ENCODE measurements at places on chromosomes 1 and 21.

DNA sequence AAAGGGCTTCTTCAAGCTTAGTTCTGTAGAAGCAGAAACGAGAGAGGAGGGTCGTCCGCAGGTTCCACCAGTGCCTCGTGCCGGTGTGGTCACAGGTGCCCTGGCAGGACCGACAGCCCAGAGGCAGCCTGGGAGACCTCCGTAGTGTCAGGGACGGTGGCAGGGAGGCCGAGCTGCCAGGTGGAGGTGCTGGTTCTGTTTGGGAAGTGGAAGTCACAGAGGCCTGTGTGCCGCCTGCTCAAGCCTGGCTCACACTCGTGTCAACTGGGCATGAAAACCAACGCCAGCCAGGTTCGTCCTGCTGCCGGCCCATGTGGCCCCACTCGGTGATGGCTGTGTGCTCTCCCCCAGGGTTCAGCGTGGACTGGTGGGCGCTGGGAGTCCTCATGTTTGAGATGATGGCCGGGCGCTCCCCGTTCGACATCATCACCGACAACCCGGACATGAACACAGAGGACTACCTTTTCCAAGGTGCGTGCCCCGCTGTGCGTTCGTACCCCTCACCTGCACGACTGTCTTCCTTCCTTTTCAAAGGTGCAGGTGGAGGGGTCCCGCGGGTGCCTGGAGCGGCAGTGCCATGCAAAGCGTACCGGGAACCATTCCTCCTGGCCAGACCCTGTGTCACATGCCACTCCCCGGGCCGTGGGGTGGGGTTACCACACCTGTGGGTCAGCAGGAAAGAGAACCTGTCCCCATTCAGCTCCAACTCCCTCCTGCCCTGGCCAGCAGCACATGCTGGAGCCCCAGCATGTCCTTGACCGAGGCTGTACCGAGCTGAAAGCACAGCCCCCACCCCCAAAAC, 20.8 kb downstream of the FAAP20 start:
- no peak for DNase-seq

- no peak for DNase-seq
These were observed 24.3 kb downstream of the CA6 start for GRCh38 chr1:8969937-8970336.

DNA sequence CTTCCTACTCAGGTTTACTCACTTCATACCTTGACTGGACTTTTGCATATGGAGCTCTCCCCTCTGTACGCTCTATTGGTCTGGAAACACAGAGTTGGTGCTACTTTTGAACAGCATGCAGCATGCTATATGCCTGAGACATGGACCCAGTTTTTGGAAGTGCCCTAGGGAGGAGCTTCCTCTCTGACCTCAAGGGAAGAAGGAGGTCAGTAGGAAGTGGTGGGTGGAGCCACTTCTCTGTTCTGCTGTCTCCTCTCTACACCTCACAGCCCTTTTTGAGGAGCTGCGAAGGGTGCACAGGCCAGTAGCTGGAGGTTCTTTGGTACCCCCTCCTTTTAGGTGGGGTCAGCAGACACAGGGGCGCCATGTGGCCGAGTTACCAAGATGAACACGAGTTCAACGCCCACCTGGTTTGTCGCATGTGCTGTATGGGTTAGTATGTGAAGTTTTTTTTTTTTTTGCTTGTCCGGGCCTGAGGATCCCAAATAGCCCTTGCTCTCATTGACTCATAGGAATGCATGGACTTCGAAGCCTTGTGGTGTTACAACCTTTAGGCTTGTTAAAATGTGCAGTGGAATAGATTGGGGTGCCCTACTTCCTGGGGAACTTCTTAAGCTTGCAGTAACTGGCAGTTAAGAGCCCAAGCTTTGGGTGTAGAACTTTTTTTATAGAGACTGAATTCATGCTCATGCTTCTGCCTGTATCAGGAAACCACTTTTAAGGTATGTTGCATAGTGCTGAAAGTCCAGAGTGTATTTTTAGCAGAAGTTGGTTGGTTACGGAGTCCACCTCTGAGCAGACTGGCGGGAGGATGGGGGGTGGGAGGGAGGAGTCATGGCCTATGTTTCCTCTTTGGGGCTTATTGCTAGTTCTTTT, 10.7 kb downstream of the MACF1 start:
- DNase-seq: no peak

- DNase-seq: no peak
These were observed 243.7 kb downstream of the TBX15 start for GRCh38 chr1:118744420-118744819.

DNA sequence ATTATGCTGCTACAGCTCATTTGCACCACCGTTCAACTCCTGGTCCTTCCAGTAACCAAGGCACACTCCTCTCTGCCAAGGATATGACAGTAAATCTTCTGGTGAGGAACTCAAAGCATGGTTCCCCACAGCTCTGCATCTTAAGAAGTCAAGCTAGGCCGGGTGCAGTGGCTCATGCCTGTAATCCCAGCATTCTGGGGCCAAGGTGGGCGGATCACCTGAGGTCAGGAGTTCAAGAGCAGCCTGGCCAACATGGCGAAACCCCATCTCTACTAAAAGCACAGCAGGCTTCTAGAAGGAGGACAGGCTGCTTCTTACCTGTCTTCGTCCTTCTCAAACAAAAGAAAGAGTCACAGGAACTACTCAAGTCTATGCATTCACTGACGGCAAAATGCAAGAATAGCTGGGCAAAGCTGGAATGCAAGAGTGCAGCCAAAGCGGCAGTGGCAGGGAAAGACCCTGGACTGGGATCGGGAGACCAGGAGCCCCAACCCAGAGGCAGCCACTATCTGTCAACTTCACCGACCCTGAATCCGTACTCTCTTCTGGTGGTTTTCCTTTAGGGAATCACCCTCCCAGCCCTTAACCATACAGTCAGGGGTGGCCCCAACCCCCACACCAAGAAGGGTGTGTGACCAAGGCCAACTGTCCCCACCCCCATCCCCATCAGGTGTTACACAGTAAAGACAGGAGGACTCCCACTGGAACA, 75.5 kb downstream of the NPHP4 start:
- DNase-seq: no peak

DNA sequence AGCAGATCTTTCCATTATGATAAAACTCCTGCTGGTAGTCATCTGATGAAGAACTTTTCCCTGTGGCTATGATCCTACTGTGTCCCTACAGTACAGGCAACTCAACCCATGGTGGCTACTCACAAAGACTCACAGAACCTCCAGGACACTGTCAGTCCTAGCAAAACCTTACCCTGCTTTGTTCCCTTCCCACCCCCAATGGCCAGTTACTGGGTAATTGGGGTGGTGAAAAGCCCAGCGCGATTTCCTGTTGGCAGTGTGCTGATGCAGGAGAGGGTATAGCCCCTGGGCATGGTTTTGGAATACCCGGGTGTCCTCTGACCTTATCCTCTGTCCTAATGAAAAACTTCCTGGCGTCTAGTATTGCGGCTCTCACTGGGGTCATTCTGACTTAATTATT, 533 bp upstream of the RGL1 start:
- DNase-seq: peak; percentile 10

DNA sequence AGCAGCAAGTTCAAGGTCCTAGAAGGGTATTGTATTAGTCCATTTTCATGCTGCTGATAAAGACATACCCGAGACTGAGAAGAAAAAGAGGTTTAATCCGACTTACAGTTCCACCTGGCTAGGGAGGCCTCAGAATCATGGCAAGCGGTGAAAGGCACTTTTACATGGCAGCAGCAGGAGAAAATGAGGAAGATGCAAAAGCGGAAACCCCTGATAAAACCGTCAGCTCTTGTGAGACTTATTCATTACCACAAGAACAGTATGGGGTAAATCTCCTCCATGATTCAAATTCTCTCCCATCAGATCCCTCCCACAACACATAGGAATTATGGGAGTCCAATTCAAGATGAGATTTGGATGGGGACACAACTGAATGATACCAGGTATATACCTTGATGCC, 409.5 kb downstream of the NTNG1 start:
- no peak for DNase-seq

GRCh38 chr1:9194024-9194423, 40.5 kb upstream of the H6PD start:
- DNase-seq: peak; percentile 45

DNA sequence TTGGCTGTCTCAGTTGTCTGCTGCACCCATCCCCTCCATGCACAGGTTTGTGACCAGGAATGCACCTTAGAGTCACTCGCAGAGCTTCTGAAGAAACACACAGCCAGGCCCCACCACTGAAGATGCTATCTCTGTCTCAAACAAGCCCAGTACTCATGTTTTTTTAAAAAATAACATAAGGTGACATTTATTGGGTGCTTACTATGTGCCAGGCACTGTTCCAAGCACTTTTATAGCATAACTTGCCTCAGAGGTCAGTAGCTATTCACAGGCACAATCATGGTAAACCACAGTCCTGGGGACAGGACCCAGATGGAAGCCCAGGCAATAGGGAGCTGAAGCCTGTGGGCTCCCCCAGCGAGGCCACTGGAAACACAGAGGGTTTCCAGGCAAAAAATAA, 8.8 kb upstream of the ATP13A2 start:
- DNase-seq: no peak

DNA sequence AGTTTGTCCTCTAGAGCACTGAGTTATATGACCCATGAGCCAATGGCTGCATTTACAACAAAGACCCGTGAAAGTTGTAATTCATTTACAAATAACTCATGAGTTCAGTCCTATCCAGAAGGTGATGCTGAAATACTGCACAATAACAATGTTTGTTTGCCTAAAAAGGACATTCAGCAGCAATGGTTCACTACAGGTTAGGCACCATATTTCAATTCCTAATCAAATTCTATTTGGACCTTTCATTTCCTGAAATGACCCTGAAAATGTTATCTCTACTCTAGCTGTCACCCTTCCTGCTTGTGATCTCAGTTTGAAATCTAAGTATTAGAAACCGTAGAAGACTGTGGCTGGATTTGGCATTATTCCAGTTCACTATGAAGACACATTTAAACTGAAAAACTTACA, 191.2 kb upstream of the SAMSN1 start:
- no peak for DNase-seq

GRCh38 chr1:165426745-165427144, 18.2 kb downstream of the RXRG start:
- DNase-seq: no peak

DNA sequence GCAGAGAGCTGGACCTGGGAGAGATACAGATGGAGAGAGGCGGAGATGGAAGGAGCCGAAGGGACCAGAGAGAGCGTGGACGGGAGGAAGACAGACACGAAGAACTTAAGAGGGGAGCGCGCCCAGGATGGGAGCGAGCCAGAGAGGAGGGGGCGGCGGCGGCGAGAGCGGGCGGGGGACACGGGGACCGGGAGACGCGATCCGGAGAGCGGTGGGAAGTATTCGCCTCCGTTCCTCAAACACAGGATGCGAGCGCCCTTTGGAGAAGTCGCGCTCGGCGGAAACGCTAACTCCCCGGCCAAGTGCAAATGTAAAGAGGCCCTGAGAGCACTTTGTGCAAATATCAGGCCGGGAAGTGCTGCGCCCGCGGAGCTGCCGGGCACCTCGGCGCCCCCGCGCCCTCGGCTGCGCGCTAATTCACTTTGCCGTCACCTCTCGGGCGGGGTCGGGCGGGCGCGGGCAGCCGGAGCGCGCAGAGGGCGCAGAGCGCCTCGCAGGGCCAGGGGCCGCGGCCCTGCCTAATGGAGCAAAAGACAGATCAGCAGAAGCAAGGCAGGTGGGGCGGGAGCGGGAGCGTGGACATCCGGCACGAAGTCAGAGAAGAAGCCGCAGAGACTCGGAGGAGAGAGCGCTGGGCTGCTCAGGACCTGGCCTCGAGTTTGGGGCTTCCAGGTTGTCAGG, 281.2 kb downstream of the RRAGC start:
- DNase-seq: no peak

- peak; percentile 48 for DNase-seq
These were observed 51.1 kb downstream of the ZNF326 start for GRCh38 chr1:90045853-90046563.

- DNase-seq: peak; percentile 48
These were observed 127.5 kb downstream of the UCK2 start for GRCh38 chr1:165954940-165955339.

- peak; percentile 90 for DNase-seq
These were observed 14.1 kb downstream of the DPYD start for GRCh38 chr1:97906567-97907241.

GRCh38 chr21:14263879-14264278, 47.9 kb downstream of the RBM11 start:
- DNase-seq: no peak

DNA sequence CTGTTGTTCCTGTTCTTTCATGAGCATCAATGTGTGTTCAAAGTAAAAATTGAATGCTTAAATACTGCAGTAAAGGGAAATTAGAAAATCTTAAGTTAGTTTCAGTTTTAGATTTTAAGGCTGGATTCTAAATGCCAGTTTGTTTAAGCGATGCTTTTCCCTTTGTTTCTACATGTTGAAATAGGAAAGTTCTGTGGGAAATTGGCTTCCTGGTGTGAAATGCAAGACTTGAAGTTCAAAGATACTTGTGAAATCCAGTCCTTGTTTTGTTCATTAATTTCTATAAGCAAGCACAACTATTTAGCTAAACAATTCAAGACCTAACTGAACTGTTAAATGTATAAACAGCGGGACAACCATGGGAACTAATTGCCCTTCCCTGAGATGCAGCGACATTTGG, 149.1 kb downstream of the LYPLAL1 start:
- DNase-seq: no peak

- peak; percentile 56 for DNase-seq
These were observed 25.0 kb downstream of the GORAB start for GRCh38 chr1:170556917-170557316.

GRCh38 chr1:38037221-38037939, 9.2 kb downstream of the POU3F1 start:
- peak; percentile 52 for DNase-seq

DNA sequence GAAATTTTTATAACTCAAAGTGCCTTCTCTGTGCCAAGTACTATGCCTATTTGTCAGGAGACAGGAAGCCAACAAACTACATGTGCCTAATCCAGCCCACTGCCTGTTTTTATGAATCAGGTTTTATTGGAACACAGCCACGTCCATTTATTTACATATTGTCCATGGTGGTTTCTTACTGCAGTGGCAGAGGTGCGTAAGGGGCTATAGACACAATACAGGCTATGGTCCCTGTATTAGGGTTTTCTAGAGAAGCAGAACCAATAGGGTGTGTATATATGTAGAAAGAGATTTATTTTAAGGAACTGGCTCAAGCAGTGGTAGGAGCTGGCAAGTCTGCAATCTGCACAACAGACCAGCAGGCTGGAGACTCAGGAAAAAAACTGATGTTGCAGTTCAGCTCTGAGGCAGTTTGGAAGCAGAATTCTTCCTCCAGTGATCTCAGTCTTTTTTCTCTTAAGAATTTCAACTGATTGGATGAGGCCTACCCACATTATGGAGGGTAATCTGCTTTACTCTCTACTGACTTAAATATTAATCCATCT, 15.4 kb downstream of the PPIE start:
- no peak for DNase-seq

- DNase-seq: no peak
These were observed 671 bp downstream of the DNAJC11 start for GRCh38 chr1:6700853-6701436.

- DNase-seq: peak; percentile 27
These were observed 80.6 kb upstream of the SLFNL1 start for GRCh38 chr1:41101950-41102607.

DNA sequence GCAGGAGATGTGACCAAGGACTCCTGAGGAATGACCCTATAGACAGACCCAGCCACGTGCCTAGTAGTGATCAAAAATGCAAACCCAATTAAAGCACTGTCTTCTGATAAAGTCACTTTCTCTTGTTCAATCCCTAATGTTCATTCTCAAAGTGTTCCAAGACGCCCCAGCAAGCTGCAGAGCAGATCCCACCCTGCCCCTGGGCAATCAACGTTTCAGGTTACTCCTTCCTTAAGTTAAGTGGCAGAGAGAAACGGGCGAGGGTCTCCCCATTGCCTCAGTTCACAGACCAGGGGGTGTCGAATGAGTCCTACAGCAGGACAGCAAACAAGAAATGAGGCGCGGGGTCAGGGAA, 699 bp upstream of the RGS2 start:
- no peak for DNase-seq

Data from ELR (cell line).